ENCODE measurements at places on chromosomes 7 and 10.

DNA sequence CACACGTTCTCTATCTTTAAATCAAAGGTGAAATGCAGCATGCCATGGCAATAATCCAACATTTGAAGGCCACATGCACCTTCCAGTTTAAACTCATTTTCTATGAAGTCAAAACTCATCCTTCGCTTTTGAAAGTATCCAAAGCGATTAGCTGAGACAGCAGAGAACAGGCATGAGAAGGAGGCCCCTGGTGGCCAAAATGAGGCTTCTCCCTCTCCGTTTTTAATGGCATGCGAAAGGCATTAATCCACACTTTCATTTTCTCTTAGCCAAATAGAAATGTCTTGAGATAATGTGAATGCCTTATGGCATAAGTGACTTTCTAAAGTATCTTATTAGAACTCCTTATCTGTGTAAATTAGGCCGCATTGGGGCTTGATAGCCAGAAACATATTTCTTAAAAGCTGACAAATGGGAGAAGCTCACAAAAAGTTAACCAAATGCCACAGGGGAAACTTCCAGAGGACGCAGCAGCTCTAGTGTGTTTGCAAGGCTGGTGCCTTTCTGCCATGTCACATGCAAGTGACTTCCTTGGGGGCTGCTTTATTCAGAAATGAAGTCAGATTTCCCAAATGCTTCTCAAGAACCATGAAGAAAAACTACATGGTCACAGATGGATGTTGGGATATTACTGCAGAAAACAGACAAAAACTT lies 1189.6 kb downstream of the SORCS1 start:
- no peak for DNase-seq

GRCh38 chr10:129877773-129878371 lies 86.2 kb downstream of the EBF3 start:
- DNase-seq: peak; percentile 17

DNA sequence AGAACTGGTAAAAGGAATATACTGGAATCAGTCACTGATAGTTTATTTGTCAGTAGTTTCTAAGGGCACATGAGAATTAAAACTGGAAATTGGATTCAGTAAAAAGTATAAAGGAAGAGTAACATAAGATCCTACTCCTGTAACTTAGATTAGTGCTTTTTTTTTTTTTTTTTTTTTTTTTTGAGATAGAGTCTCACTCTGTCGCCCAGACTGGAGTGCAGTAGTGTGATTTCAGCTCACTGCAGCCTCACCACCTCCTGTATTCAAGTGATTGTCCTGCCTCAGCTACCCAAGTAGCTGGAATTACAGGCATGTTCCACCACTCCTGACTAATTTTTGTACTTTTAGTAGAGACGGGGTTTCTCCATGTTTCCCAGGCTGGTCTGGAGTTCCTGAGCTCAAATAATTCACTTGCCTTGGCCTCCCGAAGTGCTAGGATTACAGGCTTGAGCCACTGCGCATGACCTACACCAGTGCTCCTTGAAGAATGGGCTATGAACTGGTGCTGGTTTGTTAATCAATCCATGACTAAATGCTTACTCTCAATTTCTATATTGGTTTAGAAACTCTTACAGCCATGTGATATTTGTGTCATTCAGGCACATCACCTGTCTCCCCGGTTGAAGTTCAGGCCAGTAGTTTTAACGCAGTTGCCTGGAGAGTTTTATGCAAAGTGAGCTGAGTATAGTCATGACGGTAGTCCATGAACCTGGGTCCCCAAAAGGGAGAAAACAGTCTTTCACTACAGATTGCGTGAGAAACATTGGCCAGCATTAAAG lies 65.0 kb downstream of the ZEB1 start:
- DNase-seq: no peak

DNA sequence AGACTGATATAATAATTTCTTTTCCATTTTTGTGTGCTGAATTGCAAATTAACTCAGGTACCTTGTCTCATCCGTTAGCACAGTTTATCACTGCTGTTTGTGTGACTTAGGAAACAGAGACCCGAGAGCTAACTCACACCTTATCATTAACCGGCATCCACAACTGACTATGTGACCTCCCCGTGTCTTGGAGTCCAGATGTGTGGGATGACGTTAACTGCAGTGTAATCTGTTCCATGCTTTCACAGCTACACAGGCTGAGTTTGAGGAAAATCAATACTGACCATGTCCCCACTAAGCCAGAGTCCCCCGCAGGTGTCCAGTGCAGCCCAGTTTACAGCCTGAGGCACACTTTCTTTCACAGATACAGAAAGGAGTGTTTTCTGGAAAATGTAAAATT lies 154.7 kb downstream of the COBL start:
- DNase-seq: no peak

DNA sequence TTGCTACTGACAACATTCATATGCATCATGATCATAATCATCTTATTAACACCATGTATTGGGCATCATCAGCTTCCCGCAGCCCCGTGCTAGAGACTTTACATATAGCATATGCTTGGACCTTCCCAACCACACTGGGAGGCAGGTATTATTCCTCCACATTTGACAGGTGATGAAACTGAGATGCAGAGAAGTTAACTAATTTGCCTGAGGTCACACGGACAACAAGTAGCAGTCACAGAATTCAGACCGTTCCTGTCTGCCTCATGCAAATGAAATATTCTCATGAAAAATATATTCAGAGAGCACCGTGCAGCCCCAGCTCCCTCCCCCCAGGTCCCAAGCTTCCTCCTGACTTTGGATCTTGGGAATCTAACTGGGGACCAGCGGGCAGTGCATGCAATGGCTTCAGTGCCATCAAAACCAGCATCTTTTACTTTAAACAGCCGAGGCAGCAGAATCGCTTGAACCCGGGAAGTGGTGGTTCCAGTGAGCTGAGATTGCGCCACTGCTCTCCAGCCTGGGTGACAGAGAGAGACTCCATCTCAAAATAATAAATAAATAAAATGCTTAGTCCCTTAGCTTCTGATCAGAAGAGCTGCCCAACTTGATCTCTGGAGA lies 112.2 kb upstream of the GPR26 start:
- no peak for DNase-seq

- peak; percentile 39 for DNase-seq
These were observed 398.5 kb downstream of the REEP3 start for GRCh38 chr10:63919575-63920279.

GRCh38 chr10:22912763-22913384 lies 15.0 kb upstream of the ARMC3 start:
- DNase-seq: no peak

DNA sequence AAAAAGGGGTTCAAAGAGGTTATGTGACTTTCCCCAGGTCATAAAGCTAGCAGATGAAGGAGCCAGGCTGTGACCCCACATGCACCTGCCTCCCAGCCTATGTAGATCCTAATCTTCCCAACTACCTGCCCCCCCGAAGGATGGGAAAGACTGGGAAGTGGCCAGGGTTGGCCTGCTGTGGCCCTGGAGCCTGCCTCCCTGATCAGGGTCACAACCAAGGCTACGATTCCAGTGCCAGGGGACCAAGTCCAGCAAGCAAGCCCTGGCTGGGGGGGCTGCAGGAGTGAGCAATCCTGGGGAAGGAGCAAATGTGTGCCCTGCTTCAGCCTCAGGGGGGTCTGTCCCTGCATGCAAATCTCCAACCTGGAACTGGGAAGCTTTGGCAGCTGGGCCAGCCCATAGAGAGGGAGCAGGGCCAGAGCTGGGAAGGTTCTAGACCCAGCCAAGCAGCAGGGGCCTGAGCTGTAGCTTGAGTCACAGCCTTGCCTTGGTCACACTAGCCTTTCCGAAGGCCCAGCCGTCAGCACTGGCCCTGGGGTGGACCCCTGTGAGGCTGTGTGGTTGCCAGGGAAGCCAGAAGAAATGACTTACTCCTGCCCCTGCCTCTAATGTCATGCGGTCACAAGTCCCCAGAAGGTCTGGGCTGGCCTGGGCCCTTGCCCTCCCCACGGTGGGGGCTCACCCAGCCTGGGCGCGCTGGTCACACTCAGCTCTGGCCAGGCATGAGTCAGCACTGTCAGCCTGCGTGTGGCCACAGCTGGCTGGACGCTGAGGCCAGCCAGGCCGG lies 96.4 kb upstream of the ZMIZ1 start:
- no peak for DNase-seq

GRCh38 chr7:93026425-93026824 lies 91.4 kb downstream of the SAMD9 start:
- DNase-seq: no peak

GRCh38 chr10:70478191-70479164 lies at the start of gene PALD1:
Gene PALD1, plus strand, starts transcription at chr10:70478767. Its CDS starts 47,185 bp downstream, at chr10:70525952.
- DNase-seq: peak; percentile 36

DNA sequence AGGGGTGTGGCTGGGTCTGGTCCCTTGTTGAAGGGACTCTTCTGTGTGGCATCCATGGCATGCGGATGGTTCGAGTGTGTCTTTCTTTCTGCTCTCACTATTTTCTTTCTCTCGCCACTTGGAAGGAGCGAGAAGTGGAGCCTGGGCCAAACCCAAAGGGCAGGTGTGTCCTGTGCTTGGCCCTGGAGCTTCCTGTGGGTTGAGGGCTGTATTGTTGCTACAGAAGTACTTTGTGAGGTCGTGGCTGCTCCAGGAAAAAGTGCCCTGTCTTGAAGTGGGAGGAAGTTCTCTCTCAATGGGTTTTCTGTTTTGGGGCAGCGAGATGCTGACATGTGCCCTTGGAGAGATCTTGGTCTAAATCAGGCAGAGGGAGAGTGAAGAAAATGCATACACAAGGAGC lies 72.0 kb downstream of the DOCK1 start:
- no peak for DNase-seq

GRCh38 chr7:36723951-36724664 lies at the start of gene AOAH:
Gene AOAH, minus strand, starts transcription at chr7:36724494. Its CDS starts 346 bp downstream, at chr7:36724148.
- DNase-seq: peak; percentile 93

DNA sequence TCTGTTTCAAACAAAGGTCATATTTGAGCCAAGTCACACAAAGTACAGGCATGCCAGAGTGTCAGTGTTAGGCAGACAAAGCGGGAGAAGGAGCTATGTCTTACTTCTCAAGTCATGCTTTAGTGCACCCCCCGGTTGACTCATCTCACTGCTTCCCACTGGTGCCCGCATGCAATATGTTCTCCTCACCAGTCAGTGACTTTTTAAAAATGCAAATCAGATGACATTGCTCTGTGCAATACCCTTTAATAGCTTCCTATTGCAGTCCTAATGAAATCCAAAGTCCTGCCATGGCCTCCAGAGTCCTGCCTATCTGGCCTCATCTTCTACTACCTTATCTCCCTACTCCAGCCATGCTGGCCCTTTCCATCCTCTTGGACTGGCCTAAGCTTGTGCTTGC lies 429.1 kb downstream of the ACTR3B start:
- DNase-seq: no peak

DNA sequence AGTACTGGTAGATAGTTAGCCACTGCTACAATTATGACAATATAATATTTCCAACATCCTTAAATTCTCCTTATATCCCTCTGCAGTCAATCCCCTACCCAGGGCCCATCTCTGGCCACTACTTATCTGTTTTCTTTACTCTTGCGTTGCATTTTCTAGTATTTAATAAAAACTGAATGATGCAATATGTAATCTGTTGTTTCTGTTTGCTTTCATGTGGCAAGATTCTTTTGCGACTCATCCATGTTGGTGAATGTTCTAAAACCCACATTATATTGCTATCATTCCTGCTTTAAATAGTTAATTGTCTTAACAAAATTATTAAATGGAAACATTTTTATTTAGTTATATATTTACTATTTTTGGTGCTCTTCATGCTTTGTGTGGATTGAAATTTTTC lies 338.5 kb downstream of the MDFIC start:
- no peak for DNase-seq

GRCh38 chr10:98404571-98405359 lies 10.2 kb downstream of the PYROXD2 start:
- DNase-seq: no peak

DNA sequence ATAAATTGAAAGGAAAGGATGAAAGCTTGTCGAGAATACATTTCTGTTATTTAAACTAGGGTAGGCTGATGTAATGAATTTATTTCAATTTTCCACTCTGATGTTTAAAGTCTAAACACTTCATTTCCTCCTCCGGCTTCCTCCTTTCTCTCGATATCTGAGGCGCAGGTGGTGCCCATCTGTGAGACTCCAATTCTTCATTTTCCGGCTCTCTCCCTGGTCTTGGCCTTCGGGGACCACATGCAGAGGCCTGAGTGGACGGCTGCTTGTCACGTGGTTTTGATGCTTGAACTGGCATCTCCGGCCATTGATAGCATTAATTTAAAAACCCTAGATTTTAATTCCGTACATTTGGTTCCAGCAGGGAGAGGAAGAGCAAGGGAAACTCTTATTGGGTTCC lies 5.8 kb upstream of the ADARB2 start:
- no peak for DNase-seq

Measured in AML-193 (cell line).